ENCODE measurements at places on chromosomes 4 and X. TPM values are rescaled to one million over a fixed set of nuclear protein-coding genes. Genes with fewer than 3 reads are reported as not detected.

Gene NDNF
- 89.5 TPM for polyA plus RNA-seq

Gene TCEAL7
- 37.8 TPM for polyA plus RNA-seq

Gene PLP1
- polyA plus RNA-seq = 5.0 TPM

DNA sequence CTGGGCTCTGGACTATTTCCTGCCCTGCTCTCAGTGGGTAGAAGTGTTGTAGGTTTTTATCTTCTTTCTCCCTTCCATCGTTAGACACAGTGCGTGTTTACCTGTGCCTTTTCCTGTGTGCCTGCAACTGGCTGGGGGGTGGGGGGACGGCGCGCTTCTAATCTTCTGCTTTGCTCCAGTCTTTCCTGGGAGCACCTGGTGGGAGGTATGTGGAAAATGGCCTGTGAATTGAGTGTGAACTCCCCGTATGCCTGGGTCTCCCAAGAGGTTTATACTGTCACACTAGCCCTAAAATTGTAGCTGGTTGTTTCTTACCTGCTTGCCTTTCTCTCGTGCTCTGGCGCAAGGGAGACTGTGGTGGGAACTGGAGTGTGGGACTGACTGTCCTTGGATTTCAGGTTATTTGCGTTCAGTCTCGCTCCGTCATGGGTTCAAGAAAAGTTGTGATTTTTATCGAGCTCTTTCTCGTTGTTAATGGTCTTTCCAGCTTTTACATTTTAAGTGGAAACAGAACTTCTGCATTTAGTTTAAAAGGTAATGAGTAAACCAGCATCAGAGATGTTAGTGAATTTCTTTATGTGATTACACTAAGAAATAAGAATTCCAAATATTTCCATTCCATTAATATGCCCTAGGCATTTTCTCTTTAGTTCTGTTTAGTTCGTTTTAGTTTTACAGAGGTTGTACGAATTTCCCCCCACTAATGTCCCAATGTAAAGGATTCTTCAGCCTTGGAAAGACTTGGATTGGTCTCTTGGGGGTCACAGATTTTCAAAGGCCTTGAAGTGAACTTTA lies 15.3 kb downstream of the MRPL1 start:
- DNase-seq = no peak

- no peak for DNase-seq
These were observed 68.9 kb upstream of the BMP2K start for GRCh38 chr4:78707268-78707667.

All from renal cortex interstitium (tissue), 15 donors.